ENCODE measurements at places on chromosomes 4 and X. TPM values are rescaled to one million over a fixed set of nuclear protein-coding genes. Genes with fewer than 3 reads are reported as not detected.

DNA sequence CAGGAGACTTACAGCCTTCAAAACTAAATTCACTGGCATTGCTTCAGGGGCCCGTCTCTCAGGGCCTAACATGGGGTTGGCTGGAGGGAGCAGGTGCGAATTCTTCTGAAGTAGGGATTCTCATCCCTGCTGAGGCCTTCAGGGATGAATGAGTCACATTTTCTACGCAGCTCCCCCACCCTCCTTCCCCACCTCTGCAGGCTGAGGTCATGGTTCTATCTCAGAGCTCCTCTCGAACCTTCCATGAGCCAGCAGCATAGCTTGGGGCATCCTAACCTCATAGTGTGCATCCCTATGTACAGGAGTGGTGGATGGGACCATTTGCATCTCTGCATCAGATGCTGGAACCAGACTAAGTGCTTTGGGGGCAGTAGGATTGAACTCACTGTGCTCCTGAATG is 309.2 kb downstream of the EVC2 start:
- H3K4me3 ChIP-seq, result no peak overlapping the region
- peaks cover 32% of the 10 kb centered on the region for H3K27me3 ChIP-seq
- H3K36me3 ChIP-seq, result no peaks in the 10 kb centered on the region

DNA sequence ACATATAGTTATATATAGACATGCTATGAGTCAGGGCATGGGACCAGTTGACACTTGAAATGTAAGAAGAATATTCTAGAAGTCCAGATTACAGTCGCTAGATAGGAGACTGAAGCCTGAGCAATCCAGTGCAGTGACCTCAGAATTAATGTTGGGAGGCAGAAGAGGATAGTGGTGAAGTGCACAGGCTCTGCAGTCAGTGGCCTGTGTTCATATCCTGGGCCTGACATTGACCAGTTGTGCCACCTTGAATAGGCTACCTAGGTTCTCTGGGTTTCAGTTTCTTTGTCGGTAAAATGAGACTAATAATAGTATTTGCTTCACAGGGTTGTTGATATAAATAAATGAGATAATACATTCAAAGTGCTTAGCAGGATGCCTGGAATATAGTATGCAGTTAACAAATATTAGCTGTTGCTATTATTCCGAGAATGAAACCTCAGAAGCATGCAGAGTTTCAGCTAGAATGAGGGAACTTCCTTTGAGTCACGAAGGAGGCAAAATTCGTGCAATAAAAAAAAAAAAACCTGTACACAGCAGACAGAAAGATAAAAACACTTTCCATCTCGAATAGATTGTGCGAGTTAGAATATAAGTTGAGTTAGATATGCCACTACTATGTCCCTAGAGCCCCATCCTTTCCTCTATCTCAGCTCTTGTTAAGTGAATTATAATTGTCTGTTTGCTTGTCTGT is 4.0 kb upstream of the SH2D1A start:
- H3K4me3 ChIP-seq, result no peak overlapping the region
- H3K36me3 ChIP-seq, result no peaks in the 10 kb centered on the region
- H3K27me3 ChIP-seq, result no peaks in the 10 kb centered on the region
- H3K4me1 ChIP-seq, result no peaks in the 10 kb centered on the region
- no peak for DNase-seq
- H3K27ac ChIP-seq, result no peak overlapping the region

DNA sequence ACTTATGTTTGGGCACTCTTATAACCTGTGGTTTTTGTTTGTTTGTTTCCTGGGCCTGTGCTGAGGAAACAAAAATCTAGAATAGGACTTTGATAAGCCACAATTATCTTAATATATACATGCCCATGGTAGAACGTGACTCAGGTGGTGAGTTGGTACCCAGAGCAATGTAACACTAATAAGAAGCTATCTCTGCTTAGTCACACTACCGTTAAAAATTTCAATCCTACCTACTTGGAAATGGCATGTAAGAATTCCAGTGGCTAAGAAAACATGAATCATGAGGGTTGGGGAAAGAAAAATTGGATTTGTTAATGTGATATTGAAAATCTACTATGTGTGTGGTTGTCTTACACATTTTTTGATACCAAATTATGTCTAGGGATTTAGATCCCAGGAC is 30.5 kb upstream of the ADGRG2 start:
- DNase-seq, result no peak
- no peak overlapping the region for H3K4me3 ChIP-seq
- no peaks in the 10 kb centered on the region for H3K36me3 ChIP-seq
- H3K27ac ChIP-seq, result no peak overlapping the region
- H3K27me3 ChIP-seq, result no peaks in the 10 kb centered on the region

Gene OTUD6A
- total RNA-seq, result not detected

Gene CT45A1
- not detected for total RNA-seq

DNA sequence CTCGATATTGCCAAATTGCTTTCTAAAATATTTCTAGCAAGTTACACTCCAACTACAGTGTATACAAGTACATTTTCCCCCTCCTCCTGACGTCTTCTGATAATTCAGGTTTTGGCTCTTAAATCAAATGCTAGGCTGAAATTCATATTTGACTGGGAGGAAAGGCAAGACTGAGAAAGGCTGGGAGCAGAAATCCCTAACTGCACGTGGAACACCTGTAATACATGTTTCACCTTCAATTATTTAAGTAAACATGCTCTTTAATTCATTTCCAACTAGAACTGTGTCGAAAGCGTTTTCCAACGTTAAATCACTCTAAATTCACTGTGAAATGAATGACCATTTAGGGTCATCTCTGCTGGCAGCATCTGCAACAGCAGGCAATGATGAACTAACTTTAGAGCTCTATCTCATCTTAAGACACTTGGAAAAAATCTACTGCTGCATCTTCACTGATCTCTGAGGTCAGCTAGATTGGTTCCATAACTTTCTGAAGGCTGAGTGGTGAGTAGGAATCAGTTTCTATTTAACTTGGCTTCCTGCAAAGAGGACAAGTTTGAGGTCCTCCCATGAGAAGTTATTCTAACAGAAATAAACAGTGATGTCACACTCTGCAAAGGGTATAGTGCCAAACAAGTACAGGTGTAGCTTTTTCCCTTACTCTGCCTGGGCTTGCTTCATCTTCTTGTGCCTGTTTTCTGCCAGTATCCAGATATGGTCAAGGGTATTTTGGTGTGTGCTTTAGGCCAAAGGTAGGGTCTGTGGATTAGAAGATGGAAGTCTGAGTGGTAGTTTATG is 144.3 kb upstream of the PAK3 start:
- H3K27me3 ChIP-seq, result peaks cover 3% of the 10 kb centered on the region
- no peak overlapping the region for H3K27ac ChIP-seq
- H3K36me3 ChIP-seq, result no peaks in the 10 kb centered on the region
- no peaks in the 10 kb centered on the region for H3K4me1 ChIP-seq
- no peak overlapping the region for H3K4me3 ChIP-seq

Gene CYTL1
- not detected for total RNA-seq

Measured in HCT116 (cell line).